ENCODE measurements at places on chromosomes 12 and 14.
A peak's percentile ranks its signal among the peaks of the same experiment; 100 is the strongest.

GRCh38 chr14:73738518-73739173 is 24.5 kb upstream of the PNMA1 start:
- no peak for DNase-seq

GRCh38 chr12:30144777-30145683 is 361.3 kb upstream of the TMTC1 start:
- no peak for DNase-seq

- DNase-seq, result no peak
These were observed 25.8 kb upstream of the ACTN1 start for GRCh38 chr14:69004731-69005431.

DNA sequence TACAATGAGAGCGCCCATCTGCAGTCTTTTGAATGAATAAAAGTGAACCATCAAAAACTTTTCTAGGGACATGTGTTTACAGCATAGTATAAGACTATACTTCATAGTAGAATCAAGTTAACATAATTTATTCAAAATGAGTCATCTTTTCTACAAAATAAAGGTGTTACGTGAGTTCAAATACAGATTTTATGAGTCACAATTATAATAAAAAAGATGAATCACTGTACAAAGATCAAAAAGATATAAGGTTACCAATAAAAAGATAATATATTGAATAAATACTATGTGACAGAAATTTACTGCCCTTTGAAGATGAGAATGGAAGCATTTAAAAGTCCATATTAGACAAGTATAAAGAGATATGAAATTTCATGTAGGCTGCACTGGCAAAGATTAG is 2.8 kb downstream of the MBIP start:
- DNase-seq, result peak; percentile 82
